ENCODE measurements at places on chromosomes 1 and 21.
A peak's percentile ranks its signal among the peaks of the same experiment; 100 is the strongest.

DNA sequence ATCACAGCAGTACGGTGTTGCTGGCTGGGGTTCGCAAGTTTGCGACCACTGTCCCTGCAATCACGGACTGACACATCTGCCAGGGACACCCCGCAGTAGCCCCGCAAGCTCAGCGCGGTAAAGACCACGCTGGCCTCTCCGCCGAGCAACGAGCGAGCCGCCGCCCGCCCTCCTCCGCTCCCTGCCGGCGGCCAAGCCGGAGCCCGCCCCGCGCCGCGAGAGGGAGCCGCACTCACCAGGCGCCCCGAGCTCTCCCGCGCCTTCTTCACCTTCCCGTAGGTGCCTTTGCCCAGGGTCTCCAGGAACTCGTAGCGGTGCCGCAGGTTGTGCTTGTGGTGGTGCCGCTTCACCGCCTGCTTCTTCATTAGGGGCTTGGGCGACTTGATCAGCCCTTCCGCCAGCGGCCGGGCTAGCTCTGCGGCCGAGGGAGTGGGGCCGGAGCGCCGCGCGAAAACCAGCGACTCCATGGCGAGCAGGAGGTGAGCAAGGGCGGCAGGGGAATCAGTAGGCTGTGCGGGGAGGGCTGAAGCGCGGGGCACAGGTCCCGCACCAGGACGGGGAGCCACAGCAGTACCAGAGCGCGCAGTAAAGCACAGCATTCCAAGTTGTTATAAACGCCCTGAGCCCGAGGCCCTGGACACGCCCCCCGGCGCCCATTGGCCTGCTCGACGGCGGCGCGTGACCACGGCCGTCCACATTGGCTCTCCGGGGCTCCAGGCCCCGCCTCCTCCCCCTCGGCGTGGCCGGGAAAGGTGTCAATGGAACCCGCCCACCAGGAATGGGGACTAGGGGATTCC lies at the start of gene NUAK2:
Gene NUAK2, minus strand, starts transcription at position 584 of the 797 bp plus-strand sequence. Its CDS starts 117 bp downstream, at position 467.
- peak; percentile 89 for DNase-seq

DNA sequence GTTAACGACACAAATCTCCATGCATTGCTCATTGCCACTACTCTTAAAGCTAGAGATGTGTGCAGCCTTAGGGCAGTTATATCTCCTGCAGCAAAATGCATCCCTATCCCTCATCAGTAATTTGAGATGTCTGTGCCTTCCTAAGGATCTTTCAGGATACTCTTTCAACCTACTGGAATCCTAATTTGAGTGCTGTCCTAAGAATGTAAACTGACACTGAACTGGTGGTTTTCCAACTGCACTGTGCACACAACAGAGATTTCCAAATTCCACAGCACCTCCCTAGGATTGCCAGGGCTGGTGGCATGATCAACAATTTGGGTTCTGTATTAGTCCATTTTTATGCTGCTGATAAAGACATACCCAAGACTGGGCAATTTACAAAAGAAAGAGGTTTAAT lies 193.9 kb downstream of the LTN1 start:
- DNase-seq = no peak

DNA sequence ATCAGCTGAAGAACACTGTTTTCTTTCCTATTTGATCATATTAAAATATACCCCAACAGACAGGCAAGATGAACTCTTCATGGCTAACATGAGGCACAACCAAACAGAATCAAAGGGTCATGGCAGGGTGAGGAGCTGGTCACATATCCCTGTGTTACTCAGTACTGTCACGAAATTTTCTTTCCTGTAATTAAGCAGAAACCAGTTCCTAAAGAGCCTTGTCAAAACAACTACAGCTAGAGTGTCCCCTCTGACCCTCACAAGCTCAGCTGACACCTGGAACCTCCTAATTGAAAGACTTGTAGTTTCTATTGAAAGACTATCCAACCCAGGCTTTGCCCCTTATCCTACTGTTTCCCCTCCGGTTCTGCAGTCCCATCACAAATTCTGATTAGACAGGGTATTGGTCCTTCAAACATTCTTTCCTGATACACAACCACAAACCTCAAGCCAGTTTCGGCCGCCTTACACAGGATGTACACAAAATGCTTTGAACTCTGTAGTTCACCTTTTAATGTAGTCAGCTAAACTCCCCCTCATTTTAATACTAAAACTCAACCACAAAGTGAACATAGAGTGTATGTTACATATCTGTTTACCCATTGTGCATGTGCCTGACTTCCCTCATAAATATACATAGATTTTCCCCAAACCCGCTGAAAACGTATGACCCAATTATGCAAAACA lies 651.9 kb downstream of the MRPL39 start:
- DNase-seq = no peak

DNA sequence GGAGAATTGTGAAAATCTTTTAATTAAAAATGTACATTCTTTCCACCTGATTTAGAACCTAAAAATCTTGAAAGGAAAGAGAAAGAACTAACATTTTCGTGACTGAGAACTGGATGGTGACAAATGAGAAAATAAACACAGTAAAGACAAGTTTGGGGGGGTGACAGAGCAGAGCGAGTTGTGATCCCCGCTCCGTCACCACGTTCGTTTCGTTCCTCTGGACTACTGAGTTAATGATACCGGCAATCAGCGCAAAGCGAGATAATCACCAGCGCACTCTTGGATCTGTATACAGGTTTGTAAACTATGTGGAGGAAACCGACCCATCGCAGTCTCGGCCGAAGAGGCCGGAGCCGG lies 31.2 kb upstream of the CFAP126 start:
- DNase-seq = no peak

- DNase-seq = no peak
Measured at GRCh38 chr1:205216588-205216987, 5.1 kb upstream of the DSTYK start.

- no peak for DNase-seq
Measured at GRCh38 chr1:180646547-180646946, 14.7 kb downstream of the XPR1 start.

DNA sequence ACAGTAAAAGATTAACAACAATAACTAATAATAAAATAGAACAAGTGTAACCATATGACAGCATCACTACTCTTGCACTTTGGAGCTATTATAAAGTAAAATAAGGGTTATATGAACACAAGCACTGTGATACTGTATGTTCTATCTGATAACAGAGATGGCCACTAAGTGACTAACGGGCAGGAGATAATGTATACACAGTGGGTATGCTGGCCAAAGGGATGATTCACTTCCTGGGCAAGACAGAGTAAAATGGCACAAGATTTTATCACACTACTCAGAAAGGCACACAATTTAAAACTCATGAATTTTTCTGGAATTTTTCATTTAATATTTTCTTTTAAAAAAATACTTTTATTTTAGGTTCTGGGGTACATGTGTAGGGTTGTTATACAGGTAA lies 12.3 kb downstream of the SLC9C2 start:
- no peak for DNase-seq

DNA sequence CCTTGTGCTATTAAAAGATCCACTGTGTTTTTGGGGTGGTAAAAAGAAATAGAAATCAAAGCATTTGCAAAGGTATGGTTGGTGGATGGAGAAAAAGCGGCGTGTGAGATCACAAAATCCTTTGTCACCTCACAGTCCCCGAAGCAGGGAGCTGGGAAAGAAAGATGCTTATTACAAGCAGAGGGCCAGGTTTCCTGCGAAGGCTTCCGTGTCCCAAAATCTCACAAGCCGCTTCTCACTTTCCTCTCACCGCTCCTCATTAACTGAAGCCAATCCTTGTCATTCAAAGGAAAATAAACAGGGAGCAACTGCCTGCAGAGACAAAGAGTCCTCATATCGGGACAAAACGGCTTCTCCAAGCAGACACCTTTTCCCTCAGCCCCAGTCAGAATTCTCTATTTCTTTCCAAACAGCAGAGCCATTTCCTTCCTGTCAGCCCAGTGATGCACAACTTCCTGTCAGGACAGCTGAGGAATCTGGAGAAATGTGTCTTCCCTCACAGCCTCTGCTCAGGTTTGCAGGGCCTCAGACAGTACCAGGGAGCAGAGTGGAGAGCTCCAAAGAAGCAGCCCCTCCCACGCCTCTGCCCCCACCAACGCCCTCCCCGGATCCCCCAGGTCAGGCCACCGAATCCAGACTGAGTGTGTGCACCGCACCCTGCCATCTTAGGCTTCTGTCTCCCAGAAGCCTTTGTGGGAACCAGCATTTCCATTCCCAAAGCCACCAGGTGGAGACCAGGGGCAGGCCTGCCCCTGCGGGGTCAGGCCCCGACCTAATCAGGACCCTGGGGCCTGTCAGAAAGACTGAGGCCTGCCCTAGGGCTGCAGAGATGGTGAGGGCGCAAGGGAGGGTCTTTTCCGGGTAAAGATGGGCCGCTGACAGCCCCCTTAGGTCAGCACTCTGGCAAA lies 29.6 kb downstream of the KCNN3 start:
- no peak for DNase-seq

- no peak for DNase-seq
Measured at GRCh38 chr1:100328133-100328532, 24.2 kb upstream of the CDC14A start.

GRCh38 chr1:56185493-56185892 lies 393.9 kb downstream of the PLPP3 start:
- no peak for DNase-seq

- no peak for DNase-seq
Measured at GRCh38 chr1:96962216-96962615, 240.6 kb downstream of the PTBP2 start.

GRCh38 chr1:11151826-11152612 lies 37.1 kb upstream of the ANGPTL7 start:
- DNase-seq = no peak

- DNase-seq = no peak
Measured at GRCh38 chr1:209187589-209187988, 395.9 kb upstream of the CAMK1G start.

DNA sequence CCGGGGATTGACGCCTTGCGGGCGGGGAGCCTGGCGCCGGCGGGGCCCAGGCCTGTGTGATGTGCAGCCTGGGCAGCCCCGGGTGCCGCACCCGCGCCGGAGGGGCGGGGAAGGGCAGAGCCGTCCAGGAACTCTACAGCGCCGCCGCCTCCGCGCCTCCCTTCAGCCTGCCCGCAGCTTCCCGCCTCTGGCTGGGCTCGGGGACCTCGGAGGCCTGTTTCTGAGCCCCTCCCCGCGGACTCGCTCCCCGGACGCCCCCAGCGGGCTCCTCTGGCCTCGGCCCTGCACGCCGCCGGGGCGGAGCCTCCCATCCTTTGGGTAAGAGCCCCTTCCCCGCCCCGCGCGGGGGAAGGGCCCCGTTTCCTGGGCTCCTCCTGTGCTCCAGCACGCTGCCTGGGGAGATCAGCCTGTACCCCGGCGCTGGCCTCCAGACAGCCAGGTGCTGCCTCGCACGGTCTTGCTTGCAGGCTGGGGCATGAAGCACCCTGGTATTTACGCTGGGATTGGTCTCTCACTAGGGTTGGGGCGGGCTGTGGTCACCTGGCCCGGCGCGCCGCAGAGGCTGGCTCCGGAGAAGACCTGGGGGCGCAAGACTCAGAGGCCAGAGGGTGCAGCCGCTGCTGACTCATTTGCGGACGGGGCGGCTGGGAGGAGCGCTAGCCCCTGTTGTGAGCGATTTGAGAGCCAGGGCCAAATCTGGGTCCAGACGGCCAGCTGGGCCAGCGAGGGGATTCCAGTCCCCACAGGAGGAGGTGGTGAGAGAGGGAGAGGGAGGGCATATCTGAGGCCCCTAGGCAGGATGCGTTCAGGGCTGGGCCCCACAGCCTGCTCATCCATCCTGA lies 5.7 kb upstream of the ACOT11 start:
- peak; percentile 83 for DNase-seq

GRCh38 chr1:44591381-44591780 lies 82.9 kb downstream of the TMEM53 start:
- DNase-seq = no peak

Measured in coronary artery (tissue), 2 donors.